ENCODE measurements at places on chromosomes 5 and 9. TPM values are rescaled to one million over a fixed set of nuclear protein-coding genes. Genes with fewer than 3 reads are reported as not detected.

ST8SIA4 gene
- 42.6 TPM for total RNA-seq

AGXT2 gene
- total RNA-seq = not detected

- no peaks in the 10 kb centered on the region for H3K27me3 ChIP-seq
- H3K4me1 ChIP-seq = peaks cover 10% of the 10 kb centered on the region
- no peak overlapping the region for H3K27ac ChIP-seq
- no peak overlapping the region for H3K4me3 ChIP-seq
- no peaks in the 10 kb centered on the region for H3K36me3 ChIP-seq
- DNase-seq = no peak
These were observed 3.0 kb downstream of the ECSCR start for GRCh38 chr5:139459451-139459934.

DNA sequence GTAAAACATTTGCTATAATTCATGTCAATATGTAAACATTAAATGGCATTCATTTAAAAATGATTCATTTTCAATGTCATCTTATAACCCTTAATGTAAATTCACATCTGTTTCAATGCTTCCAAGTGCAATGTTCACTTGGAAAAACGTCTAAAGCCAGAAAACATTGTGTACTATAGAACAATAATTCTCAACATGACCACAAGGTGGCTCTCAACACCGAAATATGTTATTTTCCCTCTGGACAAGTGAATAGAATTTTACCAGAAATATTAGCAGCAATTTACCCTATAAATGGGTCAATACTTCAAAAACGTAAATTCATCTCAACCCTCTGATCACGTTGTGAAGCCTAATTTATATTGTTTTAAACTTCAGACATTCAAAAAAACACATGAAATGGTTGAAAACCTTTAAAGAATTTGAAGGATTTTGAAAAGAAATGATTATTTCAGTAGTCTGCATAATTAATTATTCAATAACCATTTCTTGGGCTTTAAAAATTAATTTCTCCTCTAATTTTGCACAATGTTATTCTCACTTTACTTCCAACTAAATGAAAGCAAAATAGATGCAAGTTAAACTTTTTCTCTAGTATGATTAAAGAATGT, 11.0 kb downstream of the CDH10 start:
- no peaks in the 10 kb centered on the region for H3K4me1 ChIP-seq
- peak; percentile 3 for DNase-seq
- H3K4me3 ChIP-seq = no peak overlapping the region
- no peaks in the 10 kb centered on the region for H3K27me3 ChIP-seq
- no peak overlapping the region for H3K27ac ChIP-seq

DNA sequence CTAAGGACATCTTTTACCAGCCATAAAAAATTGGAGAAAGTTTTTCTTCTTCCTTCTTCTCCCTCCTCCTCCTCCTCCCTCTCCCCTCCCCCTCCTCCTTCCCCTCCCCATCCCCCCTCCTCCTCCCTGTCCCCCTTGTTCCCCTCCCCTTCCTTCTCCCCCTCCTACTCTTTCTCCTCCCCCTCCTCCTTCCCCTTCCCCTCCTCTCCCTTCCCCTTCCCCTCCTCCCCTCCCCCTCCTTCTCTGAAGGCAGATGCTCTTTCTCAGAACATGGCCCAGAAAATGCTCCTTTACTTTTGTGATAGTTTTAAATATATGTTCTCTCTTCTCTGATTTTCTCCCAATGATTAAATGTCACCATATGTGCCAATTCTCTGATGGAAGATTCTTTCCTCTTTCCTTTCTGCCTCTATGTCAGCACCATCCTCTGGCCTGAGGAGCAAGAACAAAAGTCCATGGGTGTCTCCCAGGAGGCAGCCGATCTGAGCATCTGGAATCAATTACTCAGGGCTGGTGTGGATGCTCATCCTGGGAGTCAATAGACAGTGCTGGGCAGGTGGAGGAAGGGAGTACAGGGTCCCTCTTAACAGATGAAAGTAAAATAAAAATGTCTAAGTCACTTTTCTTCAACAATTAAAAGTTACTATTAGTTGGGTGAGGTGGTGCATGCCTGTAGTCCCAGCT, 63.0 kb upstream of the GNA14 start:
- H3K27me3 ChIP-seq = no peaks in the 10 kb centered on the region
- no peaks in the 10 kb centered on the region for H3K36me3 ChIP-seq
- H3K4me3 ChIP-seq = no peak overlapping the region
- H3K27ac ChIP-seq = no peak overlapping the region
- no peak for DNase-seq

DNA sequence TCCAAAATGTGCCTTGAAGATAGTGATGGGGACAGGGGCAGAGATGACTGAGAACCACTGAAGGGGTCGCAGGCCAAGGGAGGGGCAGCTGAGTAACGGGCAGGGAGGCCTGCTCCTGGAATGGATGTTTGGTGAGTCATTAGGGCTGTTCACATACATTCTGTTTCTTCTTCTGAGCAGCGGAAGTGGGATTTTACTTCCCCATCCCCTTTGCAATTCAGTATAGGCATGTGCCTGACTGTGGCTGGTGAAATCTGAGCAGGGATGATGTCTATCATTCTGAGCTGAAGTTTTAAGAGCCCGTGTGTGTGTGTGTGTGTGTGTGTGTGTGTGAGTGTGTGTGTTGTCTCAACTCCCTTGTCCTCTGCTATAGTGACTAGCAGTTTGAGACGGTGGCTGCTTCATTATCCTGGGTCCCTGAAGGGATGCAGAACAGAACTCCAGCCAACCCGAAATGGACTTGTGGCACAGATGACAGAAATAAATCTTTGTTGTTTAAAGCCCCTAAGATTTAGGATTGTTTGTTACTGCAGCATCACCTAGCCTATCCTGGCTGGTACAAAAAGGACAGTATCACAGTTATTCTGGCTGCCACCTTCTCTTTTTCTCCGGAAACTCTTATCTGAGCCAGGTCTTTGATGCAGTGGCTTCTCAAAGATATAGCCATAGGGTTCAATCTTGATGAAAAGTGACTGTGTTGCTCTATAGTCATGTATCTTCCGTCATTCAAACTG, 29.2 kb upstream of the TGFBI start:
- DNase-seq = no peak
- no peaks in the 10 kb centered on the region for H3K36me3 ChIP-seq
- no peaks in the 10 kb centered on the region for H3K27me3 ChIP-seq
- H3K4me3 ChIP-seq = no peak overlapping the region

DNA sequence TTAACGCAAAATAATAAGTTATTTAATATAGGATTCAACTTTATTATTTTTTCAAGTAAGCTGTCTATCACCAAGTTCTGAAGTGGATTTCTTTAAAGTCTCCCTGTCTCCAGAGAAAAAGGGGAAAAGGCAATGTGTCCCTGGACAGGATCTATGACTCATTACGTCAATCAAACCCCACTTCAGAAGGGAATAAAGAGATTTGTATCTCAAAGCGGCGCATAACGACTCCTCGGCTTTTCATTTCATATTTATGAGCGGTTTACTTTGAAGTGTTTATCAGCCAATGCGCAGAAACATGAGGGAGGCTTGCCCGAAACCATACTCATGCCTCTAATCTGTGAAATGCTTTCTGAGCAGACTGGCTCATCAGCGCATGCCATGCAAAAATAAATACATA, 938.6 kb upstream of the WWC1 start:
- H3K27me3 ChIP-seq = no peaks in the 10 kb centered on the region
- no peak overlapping the region for H3K27ac ChIP-seq
- no peak for DNase-seq

DNA sequence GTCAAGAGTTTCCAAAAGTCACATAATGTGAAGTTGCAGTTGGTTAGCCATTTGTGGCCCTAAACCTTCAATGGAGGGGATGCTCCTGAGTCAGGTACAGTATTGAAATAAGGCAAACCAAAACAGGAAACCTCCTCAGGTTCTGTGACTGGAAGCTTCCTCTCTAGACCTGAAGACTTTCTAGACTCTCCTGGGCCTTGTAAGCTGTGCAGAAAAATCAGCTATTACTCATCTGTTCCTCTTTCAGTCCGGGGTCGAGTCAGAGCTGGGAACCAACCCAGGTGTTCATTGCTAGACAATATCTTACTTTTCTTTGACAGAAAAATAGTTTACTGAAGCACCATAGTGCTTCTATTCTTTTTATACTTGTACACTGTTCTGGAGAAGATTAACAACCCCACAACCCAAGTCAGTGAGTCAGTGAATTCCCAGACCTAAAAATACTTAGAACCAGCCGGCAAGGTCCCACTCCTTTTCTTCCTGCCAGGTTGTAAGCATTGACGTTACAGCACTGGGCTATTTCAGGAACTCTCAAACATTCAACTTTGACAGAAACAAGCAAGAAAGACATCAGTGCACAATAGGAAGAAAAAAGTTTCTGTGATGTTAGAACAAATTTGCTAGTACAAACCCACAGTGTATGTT, 47.3 kb downstream of the FSTL4 start:
- H3K4me1 ChIP-seq = no peaks in the 10 kb centered on the region
- no peak overlapping the region for H3K27ac ChIP-seq
- peaks cover 13% of the 10 kb centered on the region for H3K27me3 ChIP-seq
- H3K36me3 ChIP-seq = no peaks in the 10 kb centered on the region
- DNase-seq = no peak
- no peak overlapping the region for H3K4me3 ChIP-seq

DNA sequence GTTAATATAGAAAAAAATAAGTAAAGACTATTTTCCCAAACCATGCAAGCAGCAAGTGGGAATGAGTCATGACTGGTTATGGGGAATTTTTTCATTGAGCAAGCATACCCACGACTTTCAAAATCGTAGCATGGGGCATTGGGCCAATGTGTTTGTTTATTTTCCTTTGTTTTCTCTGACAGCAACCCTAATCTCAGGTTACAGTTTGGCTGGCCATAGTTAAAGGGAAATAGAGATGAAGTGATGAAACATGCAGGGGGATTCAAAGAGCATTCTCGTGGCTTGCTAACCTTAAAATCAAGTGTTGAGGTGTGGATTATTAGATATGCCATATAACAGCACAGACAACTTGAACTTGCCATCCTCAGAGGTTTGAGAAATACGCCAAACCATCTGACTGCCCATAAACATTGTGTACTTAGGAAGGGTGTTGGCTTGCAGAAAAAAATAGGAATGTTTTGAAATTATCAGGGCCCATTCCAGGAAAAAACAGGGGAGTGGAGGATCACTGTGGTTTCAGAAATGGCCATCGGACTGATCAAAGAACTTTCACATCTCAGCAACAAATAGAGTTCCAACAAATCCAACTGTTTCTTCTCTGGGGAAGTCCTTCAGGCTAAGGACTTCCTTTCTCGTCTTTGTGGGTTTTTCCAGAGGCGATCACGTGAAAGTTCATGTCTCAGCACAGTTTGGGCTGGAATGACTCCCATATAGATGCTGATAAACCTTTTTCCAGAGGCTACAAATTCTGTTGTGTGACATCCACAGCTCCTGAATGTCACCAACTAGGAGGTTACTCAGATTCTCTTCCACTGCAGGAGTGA, 259.1 kb downstream of the SYK start:
- H3K27me3 ChIP-seq = no peaks in the 10 kb centered on the region
- H3K36me3 ChIP-seq = no peaks in the 10 kb centered on the region
- no peak overlapping the region for H3K27ac ChIP-seq
- H3K4me1 ChIP-seq = peaks cover 3% of the 10 kb centered on the region
- no peak overlapping the region for H3K4me3 ChIP-seq

- H3K27me3 ChIP-seq = no peaks in the 10 kb centered on the region
- H3K4me1 ChIP-seq = peaks cover 28% of the 10 kb centered on the region
- peaks cover 3% of the 10 kb centered on the region for H3K36me3 ChIP-seq
- no peak overlapping the region for H3K27ac ChIP-seq
- no peak for DNase-seq
- H3K4me3 ChIP-seq = no peak overlapping the region
These were observed 6.4 kb downstream of the TLE4 start for GRCh38 chr9:79577969-79578723.

DNA sequence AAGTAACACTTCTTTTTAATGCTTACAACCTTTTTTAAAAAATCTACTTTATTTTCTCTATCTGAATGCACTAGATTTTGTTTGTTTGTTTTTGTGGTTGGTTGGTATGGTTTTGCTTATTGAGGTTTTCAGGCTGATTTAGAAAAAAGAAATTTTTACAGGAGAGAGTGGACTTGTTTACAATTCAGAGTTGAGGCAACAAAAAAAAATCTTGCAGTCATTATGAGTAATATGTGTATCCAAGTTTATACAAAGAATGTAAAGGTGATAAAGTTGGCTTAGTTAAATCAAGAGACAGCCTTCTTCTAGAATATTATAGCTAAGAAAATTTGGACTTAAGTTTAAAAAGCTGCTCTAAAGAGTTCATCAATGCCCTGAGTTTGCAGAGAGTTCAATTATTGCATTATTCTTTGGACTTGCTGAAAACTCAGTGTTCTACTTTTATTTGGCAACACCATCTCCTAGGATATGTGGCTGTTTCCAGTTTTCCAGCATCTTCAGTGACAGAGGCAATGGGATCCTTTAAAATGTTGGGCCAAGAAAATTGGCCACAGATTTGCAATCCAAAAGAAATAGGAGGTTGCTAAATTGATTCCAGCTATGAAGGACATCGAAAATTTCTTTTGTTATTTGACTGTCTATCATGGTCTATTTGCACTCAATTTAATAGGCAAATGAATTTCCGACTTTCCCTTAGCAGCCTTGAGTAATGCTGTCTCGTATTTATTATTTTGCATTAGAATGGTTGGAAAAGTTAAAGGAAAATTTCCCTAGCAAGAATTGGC, 10.7 kb downstream of the STK32A start:
- no peak overlapping the region for H3K27ac ChIP-seq
- no peaks in the 10 kb centered on the region for H3K27me3 ChIP-seq
- H3K4me1 ChIP-seq = no peaks in the 10 kb centered on the region
- H3K4me3 ChIP-seq = no peak overlapping the region
- no peak for DNase-seq

DNA sequence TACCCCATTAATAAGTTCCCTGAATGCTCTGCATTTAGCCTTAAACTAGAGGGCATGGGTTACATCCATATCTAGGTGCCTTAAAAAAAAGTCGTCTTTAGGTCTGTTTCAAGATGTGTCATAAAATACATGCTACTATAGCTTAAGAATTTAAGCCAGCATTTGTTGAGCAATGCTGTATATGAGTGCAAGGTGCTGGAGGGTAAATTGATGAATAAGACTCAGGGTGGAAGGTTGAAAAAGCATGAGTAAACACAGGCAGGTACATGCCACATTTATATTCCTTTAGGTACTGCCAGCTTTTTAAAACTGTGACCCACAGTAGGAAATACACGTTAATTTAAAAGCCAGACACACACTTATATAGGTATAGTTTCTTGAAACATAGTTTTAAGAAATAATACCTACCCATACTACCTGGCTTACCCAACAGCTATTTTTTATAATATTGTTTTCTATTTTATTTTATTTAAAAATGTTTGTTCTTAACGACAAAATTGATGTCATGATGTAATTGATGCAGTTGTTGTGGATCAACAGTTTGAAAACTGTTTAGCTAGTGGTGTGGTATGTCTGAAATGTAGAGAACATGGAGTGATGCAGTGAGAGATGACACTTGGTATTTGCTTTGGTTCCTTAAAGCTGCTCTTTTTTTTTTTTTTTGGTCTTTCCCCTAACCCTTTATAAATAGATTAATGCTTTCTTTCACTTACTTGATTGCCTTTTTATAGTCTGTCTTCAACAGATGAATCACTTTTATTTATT, 3.9 kb downstream of the HMGCR start:
- no peak for DNase-seq
- peaks cover 17% of the 10 kb centered on the region for H3K4me1 ChIP-seq
- no peaks in the 10 kb centered on the region for H3K27me3 ChIP-seq
- H3K27ac ChIP-seq = no peak overlapping the region
- no peak overlapping the region for H3K4me3 ChIP-seq

Data from B cell (primary cell).